ENCODE measurements at places on chromosomes 5 and 9. TPM values are rescaled to one million over a fixed set of nuclear protein-coding genes. Genes with fewer than 3 reads are reported as not detected.

Gene CNTNAP3B
- 37.0 TPM for total RNA-seq

Gene GLRA1
- total RNA-seq: not detected

Gene PRLR
- not detected for total RNA-seq

Gene LCN15
- total RNA-seq: not detected

Gene SLCO6A1
- total RNA-seq: not detected

Gene SV2C
- total RNA-seq: not detected

All from epithelial cell of umbilical artery (primary cell).